ENCODE measurements at places on chromosomes 7 and 10.

DNA sequence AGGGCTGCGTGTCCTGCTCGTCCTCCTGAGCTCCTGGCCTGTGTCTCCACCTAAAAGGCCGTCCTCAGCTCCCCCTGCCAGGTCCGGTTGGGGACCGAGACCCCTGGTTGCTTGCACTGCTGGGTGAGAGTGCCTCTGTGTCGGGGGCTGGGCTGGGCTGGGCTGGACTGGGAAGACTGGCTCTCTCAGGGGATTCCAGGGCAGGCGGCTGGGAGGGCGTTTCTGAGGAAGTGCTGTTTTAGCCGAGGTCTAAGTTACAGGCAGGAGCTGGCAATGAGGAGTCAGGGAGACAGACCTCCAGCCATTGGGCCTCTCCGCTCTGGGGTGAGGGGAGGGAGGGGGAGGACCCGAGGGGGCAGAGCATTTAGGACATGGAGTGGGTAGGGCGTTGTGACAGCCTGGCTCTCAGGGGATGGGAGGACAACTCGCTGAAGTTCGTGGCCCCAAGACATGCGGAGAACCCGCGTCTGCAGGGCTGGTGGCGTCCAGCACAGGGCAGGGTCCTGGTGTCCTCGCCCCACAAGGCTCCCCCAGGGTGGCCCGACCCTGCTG is 20.9 kb downstream of the FOXK1 start:
- DNase-seq, result no peak

- no peak for DNase-seq
Measured at GRCh38 chr10:8911032-8911431, 856.5 kb downstream of the GATA3 start.

- DNase-seq, result no peak
Measured at GRCh38 chr7:33137103-33137502, 7.7 kb downstream of the BBS9 start.

- no peak for DNase-seq
Measured at GRCh38 chr10:97058521-97058920, 127.2 kb downstream of the SLIT1 start.

GRCh38 chr7:9498303-9498702 is 1064.9 kb downstream of the NXPH1 start:
- no peak for DNase-seq

DNA sequence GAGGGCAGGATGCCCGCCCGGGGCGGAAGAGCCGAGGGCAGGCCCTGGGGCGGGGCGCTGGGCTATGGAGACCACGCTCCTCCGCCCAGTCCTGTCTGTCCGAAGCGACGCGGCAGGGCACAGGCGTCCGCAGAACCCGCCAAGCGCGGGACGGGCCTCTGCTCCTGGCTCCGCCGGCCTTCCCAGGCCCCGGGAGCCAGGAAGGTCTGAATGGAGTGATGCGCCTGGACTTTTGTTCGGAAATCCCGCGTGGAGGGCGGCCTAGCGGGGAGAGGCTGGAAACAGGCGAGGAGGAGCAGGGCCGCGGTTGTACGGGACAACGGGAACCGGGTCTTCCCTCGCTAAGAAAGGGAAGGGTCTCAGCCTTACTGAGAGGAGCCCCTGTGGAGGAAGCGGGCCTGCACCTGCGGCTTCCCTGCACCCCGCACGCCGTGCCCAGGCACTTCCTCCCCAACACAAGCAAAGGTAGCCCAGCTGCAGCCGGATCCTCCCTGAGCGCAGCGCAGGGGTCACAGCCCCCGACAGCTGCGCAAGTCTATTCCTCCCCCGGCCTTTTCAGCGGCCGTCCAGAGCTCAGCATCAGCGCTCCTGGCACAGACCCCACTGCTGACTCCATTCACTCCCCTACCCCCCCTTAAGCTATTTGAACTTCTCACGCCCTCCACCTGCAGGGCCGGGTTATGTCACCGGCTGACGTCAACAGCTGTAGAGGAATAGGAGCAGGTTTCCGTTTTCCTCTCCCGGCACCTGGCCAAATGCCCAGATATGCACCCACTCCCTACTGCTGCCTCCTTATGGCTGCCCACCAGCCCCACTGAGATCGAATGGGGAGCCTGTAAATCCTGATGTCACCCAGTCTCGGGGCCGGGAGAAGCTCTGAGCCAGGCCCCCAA is 143.2 kb upstream of the RET start:
- peak; percentile 11 for DNase-seq

DNA sequence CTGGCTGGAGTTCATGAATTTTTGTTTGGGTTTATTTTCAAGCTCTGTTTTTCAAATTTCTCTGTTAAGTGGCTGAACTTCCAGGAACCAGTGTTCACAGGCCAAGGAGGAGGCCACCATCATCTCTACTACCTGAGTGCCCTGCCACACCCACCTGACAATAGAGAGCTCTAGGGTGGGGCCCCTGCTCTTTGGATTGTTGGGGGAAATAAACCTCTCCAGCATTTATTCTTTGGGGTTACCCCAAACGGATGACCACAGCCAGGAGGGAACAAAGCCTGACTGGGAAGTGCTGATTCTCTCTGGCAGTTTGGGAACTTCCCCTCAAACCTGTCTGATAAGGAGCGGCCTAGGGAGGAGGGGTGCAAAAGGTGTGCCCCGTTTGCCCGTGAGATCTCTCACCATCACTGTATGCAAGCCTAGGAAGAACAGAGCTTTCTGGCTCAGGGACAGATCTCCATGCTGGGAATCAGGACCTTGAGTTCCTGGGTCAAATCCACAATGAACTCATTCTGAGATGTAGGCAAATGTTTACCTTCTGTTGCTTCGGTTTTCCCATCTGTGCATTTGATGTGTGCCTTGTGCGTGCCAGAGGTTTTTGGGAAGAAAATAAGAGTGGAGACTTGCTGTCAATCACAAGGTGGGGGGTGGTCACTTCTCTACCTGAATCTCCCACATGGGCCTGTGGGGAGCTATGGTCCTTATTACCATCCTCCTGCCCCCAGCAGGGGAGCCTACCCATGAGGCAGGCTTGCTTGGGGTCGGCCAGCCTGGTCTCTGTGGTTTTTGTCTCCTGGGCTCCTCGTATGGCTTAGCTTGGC is 27.7 kb upstream of the PDCD4 start:
- DNase-seq, result no peak

GRCh38 chr7:45217358-45217757 is 59.8 kb downstream of the RAMP3 start:
- DNase-seq, result peak; percentile 43

DNA sequence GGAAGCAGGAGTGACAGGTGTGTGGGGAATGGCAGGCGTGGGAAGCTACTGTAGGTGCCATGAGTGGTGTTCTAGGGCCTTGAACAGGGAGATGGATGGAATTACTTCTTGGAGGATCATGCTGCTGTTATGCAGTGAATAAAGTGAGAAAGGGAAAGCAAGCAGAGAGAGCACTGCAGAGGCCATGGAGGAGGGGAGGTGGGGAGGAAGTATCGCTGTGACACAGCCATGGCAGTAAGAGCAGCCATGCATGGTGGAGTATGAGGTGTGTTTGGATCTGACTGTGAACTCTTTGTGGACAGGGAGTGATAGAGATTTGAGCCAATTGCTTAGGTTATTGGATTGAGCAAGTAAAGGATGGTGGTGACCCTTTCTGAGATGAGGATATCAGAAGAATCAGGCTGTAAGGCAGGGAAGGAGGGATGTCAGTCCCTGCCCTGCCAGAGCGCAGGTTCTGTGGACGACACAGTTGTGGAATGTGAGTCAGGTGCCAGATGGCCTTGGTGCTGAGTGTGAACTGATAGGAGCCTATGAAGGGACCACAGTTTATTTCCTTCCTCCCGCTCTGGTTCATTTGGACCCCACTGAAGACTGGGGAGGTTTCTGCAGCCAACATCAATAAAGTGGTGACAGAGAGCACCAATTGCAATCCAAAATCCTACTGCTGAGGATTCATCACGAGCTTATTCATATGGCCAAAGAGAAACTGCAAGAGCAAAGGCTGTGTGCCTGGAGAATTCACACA is 105.5 kb upstream of the TMEM72 start:
- DNase-seq, result no peak

- DNase-seq, result no peak
Measured at GRCh38 chr10:113047151-113047550, 97.1 kb downstream of the TCF7L2 start.

DNA sequence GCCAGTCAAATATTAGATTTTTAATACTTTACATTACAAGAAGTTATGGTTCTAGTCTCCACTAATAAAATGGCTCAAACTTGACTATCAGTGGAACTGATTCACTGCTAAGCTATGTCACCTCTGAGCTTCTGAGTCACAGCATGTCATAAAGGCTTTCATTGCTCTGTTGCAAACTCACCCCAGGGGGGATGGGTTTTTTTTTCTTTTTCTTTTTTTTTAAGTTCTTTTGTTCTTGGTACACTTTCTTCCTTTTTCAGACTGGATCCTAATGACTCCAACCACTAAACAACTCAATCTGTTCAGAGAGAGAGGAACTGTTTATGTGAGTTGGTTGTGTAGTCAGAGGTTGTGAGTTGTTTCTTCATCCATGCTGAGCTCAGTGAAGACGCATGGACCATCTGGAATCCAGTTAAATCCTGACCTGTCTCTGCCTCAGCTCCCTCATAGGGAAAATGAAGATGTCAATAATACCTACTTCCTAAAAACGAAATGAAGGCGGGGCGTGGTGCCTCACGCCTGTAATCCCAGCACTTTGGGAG is 11.0 kb downstream of the MYOF start:
- peak; percentile 95 for DNase-seq

DNA sequence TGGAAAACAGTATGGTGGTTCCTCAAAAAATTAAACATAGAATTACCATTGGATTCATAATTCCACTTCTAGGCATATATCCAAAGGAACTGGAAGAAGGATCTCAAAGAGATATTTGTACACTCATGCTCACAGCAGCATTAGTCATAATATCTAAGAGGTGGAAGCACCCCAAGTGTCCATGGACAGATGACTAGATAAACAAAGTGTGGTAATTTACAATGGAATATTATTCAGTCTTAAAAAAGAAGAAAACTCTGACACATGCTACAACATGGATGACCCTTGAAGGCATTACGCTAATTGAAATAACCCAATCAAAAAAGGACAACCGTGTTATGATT is 594.2 kb downstream of the KCNMA1 start:
- DNase-seq, result no peak

- no peak for DNase-seq
Measured at GRCh38 chr10:122659126-122659525, 40.5 kb downstream of the C10orf120 start.

DNA sequence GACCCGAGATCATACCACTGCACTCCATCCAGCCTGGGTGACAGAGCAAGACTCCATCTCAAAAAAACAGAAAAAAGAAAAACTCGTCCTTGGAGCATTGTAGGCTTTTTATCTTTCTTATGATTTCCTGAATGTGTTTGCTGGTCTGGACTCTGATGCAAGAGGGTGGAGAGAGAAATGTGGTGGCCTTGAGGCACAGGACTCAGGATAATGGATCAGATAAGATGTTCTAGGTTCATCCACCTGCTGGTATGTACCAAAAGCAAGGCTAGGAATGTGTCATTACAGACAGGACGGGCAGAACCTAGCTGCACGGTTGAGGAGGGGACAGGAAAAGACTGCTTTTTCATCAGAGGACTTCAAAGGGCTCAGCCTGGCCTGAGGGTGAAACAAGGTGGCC is 33.5 kb downstream of the GCC1 start:
- no peak for DNase-seq

DNA sequence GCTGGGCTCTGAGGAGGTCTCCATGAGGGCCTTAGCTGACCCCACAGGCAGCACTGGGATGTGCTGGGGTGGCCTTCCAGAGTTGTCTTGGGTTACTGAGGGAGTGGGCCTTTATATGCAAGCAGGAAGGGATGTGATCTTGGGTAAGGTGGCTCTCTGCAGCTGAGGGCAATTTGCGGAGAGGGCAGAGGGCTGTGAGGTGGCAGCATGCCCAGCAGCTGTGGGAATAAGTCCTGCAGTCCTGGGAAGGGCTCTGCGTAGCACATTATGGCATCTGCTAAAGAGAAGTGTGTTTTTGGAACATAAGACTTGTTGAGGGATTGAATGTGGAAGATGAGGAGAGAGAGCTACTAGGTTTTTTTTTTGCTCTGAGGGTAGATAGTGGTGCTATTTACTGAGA is 99.6 kb upstream of the KMT2E start:
- DNase-seq, result no peak

GRCh38 chr10:58622246-58622645 is 109.6 kb downstream of the BICC1 start:
- no peak for DNase-seq

DNA sequence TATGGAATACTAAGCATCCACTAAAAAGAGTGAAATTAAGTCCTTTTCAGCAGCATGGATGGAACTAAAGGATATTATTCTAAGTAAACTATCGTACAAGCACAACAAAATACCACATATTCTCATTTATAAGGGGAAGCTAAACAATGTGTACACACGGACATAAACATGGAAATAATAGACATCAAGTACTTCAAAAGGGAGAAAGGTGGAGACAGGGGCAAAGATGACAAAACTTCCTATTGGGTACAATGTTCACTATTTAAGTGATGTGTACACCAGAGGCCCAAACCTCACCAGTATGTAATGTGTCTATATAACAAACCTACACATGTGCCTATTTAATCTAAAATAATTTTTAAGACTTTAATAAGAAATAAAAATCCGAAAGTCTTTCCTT is 2.2 kb upstream of the AKR1C4 start:
- no peak for DNase-seq

GRCh38 chr7:98816241-98816640 is 53.6 kb downstream of the TMEM130 start:
- DNase-seq, result no peak

- no peak for DNase-seq
Measured at GRCh38 chr10:124518366-124518765, 56.7 kb downstream of the LHPP start.

DNA sequence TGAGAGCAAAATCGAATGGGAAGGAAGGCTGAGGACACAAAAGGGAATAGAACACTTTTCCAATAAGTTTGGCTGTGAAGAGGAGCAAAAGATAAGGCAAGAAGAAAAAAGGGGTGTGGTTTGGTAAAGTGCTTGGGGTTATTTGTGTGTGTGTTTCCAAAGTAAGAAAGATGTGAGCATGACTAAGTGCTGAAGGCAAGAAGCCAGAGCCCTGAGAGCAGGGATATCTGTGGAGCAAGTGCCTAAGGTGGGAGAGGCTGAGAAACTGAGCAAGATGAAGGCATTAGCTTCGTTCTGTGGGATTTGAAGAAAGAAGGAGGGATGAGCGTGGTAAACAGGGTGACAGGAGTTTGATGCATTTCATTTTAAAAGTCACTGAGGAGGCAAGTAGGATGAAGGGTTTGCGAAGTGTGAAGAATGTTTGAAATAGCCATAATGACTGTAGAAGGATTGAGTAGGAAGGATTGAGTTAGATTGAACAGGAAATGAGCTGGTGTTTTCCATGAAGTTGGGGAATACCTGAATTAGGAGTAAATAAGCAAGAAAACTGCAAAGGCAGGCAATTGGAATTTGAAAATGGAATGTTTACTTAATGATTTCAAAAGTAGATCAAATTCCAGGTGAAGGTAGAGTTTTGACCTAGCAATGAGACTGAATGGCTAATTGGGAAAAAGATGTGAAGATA is 19.9 kb upstream of the SP4 start:
- no peak for DNase-seq
